Immature natural killer cell (primary cell): ENCODE measurements at places on chromosomes 2 and 18.

DNA sequence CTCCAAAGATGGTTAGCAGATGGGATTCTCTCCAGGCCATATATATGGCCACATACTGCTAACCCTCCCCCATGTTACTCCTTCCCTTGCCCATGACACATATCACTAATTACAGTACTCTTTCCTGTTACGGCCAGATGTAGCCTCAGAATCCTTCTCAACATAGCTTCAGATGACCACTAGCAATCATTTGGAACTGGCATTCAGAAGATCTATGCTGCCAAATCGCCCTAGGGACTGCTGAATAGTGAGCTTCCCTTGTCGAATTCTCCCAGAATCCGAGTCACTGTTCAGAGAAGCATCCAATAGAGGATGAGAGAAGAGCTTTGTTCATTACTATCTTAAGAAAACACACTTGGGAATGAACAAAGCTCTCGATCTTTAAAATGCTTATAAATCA lies 121.2 kb upstream of the TANK start:
- DNase-seq: no peak

DNA sequence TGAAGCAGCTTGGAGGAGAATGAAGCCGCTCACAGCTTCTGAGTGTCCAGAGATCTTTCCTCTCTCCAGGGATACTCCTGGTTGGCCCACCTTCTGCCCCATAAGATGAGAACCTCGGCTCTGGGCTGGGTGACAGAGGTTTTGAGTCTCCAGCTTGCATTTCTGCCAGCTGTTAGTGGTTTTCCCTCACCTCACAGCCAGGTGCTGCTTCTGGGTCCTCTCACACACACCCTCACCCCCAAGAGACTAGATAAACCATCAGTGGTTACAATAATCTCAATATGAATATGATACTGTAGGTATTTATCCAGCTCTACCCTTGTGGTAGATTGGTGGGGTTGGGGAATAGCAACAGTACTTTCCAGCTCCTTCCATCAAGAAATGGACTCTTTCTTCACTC lies 161.7 kb upstream of the SIX3 start:
- no peak for DNase-seq

DNA sequence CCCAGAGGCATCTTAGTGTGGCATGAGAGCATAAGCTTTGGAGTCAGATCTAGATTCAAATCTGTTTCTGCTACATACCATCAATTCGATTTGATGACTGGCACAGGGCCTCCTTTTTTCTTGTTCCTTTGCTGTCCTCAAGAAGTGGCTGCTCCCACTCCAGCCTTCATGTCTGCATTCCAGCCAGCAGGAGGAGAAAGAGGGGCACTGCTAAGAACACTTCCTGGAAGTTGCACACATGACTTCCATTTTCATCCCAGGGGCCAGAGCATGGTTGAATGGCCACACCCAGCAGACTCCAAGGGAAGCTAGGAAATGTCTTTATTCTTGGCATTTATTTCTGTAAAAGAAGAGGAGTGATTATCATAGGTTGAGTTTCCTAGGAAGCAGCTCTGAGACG lies 50.4 kb downstream of the EML6 start:
- DNase-seq: no peak

DNA sequence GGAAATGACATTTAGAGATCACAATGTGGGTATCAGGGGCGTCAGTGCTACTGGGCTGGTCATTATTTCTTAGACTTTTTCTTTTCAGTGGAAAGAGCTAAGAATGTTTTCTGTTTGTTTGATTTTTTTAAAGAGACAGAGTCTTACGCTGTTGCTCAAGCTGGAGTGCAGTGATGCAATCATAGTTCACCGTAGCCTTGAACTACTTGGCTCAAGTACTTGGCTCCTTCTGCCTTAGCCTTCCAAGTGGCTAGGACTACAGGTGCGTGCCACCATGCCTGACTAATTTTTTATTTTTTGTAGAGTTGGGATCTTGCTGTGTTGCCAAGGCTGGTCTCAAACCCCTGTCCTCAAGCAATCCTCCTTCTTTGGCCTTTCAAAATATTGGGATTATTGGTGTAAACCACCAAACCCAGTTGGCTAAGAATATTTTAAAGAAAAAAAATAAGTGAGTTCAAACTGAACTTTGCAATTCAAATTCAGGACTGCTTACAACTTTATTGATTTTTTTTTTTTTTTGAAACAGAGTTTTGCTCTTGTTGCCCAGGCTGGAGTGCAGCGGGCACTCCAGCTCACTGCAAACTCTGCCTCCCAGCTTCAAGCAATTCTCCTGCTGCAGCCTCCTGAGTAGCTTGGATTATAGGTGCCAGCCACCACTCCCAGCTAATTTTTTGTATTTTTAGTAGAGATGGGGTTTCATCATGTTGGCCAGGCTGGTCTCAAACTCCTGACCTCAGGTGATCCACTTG lies 154.2 kb downstream of the MIB1 start:
- DNase-seq: no peak

DNA sequence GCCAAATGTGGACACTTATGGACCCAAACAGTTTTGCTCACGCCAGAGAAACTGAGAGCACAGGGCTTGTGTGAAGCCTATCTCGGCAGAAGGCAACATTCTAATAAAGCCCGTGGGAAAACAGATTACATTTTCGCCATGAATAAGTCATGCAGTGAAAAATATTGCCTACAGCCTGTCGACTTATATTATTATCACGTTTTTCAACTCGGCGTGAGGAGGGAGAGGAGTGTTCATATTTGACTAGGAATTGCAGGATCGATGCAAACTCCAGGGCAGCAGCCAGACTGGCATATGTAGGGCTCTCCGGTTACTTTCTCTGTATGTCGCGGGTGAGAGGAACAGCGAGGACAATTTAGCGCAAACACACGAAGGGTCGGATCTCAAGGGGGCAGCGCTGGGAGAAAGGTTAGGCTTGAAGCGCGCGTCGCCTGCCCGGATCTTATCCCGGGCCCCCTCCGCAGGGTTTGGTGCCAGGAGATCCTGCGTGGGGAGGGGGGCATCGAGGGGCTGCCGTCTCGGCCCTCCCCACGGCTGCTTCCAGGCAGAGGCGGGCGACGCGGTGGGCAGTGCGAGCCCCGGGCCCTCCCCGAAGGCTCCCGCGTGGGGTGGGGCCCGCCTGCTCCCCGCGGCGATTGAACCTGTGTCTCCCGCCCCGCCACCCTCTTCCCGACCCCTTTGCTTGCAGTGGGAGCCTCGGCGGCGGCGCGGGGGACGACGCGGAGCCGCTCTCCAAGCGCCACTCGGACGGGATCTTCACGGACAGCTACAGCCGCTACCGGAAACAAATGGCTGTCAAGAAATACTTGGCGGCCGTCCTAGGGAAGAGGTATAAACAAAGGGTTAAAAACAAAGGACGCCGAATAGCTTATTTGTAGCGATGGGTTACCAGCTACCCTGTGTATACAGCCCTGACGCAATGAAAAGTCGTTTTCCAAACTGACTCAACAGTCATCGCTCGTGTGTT lies 4.4 kb downstream of the ADCYAP1 start:
- no peak for DNase-seq
